CD4-positive, CD25-positive, alpha-beta regulatory T cell (primary cell): ENCODE measurements at places on chromosomes 5 and 9. TPM values are rescaled to one million over a fixed set of nuclear protein-coding genes. Genes with fewer than 3 reads are reported as not detected.

The PCDHAC2 gene
- polyA plus RNA-seq: not detected

The S100Z gene
- polyA plus RNA-seq: 0.72 TPM

The TRIM7 gene
- not detected for polyA plus RNA-seq

The IFNK gene
- polyA plus RNA-seq: not detected

The F2RL1 gene
- 7.0 TPM for polyA plus RNA-seq

The ANKRD18B gene
- not detected for polyA plus RNA-seq

The WHRN gene
- polyA plus RNA-seq: 1.4 TPM

The FIBCD1 gene
- polyA plus RNA-seq: not detected

The MTREX gene
- polyA plus RNA-seq: 32.2 TPM

- H3K4me3 ChIP-seq: no peak overlapping the region
- no peaks in the 10 kb centered on the region for H3K4me1 ChIP-seq
- no peak for DNase-seq
- no peak overlapping the region for H3K27ac ChIP-seq
- no peaks in the 10 kb centered on the region for H3K36me3 ChIP-seq
These were observed 57.7 kb downstream of the NREP start for GRCh38 chr5:111699324-111699723.

GRCh38 chr9:80028501-80028900 is 456.7 kb downstream of the TLE4 start:
- H3K27ac ChIP-seq: no peak overlapping the region
- no peak overlapping the region for H3K4me3 ChIP-seq
- H3K27me3 ChIP-seq: no peaks in the 10 kb centered on the region
- DNase-seq: no peak

DNA sequence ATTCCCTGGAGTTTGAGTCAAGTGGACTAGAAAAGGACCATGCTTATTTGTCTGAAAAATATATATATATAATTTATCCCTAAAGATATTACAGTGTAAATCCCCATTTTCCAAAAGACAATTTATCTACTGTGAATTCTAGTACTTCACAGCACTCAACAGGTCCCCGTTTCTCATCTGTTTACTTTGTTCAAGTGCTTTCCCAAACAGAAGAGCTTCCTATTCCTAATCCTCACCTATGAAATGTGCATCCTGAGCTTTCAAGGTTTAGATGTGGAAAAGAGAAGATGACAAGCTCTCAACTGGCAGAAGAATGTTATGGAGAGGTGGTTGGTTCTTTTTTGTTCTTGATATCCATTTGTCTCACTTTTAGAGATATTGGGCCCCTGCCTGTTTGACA is 401.6 kb upstream of the ZNF608 start:
- no peak overlapping the region for H3K4me3 ChIP-seq
- DNase-seq: no peak
- no peaks in the 10 kb centered on the region for H3K4me1 ChIP-seq

DNA sequence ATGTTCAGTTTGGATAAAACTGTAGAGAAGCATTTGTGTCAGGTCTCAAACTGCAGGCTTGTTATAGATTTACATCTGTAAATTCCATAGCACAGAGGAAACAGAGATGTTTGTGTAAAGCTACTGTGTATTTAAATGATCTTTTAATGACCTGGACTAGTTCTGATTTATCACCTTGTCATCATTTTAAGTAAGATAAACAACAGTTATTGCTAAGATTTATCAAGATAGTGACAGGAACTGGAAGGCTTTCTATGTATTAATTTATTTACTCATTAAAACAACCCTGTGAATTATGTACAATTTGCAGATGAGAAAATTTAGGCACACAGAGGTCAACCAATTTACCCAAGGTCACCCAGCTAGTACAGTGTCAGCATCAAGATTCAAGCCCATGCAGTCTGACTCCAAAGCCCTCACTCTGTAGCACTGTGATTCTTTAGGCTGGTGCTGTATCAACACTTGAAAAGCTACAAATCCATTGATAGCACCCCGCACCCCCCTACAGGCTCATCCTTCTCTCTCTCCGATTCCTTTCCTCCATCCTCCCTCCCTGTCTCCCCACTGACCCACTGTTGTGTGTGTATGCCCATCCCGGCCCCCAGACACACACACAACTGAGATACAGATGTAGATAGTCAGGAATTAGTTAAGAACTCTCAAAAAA is 184.5 kb downstream of the FBN2 start:
- no peaks in the 10 kb centered on the region for H3K27me3 ChIP-seq
- no peak overlapping the region for H3K4me3 ChIP-seq
- DNase-seq: no peak
- H3K27ac ChIP-seq: no peak overlapping the region
- no peaks in the 10 kb centered on the region for H3K36me3 ChIP-seq

- H3K27me3 ChIP-seq: no peaks in the 10 kb centered on the region
- H3K4me1 ChIP-seq: no peaks in the 10 kb centered on the region
- H3K4me3 ChIP-seq: no peak overlapping the region
- no peak for DNase-seq
- no peak overlapping the region for H3K27ac ChIP-seq
- H3K36me3 ChIP-seq: no peaks in the 10 kb centered on the region
These were observed 354.8 kb downstream of the TMEM232 start for GRCh38 chr5:110371725-110372041.

GRCh38 chr9:120507936-120508510 is 71.9 kb downstream of the CDK5RAP2 start:
- DNase-seq: no peak
- H3K27me3 ChIP-seq: no peaks in the 10 kb centered on the region
- H3K4me3 ChIP-seq: no peak overlapping the region

DNA sequence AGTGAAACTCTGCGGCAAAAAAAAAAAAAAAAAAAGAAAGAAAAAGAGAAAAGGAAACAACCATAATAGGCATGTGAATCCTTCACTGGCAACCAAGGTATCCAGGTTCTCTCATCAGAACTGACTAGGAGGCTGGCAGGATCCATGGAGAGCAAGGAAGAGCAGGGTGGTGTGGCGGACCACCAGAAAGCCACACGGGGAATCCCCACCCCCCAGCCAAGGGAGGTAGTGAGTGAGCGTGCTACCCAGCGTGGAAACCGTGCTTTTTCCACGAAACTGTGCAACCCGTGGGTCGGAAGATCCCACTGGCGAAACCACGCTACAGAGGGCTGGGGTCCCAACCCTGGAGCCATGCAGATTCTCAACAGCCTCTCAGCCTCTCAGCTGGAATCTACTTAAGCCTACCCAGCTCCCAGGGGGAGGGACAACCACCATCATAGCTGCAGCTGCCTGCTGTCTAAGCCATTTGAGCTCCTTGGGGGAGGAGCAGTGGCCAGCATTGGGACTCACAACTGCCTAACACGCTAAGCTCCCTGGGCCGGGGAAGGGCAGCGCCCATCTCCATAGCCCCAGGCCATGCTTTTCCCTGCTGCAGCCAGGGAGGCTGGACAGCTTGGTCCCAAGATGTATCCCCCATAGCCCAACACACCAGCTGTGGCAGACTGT is 91.6 kb downstream of the PRELID2 start:
- no peaks in the 10 kb centered on the region for H3K4me1 ChIP-seq
- H3K27me3 ChIP-seq: no peaks in the 10 kb centered on the region
- no peak for DNase-seq
- no peak overlapping the region for H3K27ac ChIP-seq
- no peaks in the 10 kb centered on the region for H3K36me3 ChIP-seq
- H3K4me3 ChIP-seq: no peak overlapping the region

- H3K4me3 ChIP-seq: no peak overlapping the region
- no peak overlapping the region for H3K27ac ChIP-seq
- H3K4me1 ChIP-seq: no peaks in the 10 kb centered on the region
These were observed 91.9 kb downstream of the CAMSAP1 start for GRCh38 chr9:135815413-135815812.

GRCh38 chr5:124631874-124632550 is 114.4 kb downstream of the ZNF608 start:
- H3K27ac ChIP-seq: no peak overlapping the region
- no peaks in the 10 kb centered on the region for H3K4me1 ChIP-seq
- H3K36me3 ChIP-seq: no peaks in the 10 kb centered on the region
- no peak for DNase-seq

DNA sequence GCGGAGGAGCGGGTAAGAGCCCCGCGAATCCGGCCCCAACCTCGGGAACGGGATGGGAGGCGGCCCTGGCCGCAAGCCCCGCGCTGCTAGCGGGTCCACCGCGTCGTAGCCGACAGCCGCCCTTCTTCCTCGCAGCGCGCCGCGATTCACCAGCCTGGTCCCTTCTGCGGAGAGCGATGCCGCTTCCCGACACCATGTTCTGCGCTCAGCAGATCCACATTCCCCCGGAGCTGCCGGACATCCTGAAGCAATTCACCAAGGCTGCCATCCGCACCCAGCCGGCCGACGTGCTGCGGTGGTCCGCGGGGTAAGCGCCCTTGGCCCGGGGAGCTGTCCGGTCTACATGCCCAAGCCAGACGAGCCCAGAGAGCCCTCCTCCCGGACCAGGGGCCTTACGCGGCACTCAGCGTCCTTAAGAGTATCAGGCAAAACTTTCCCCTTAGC is 335 bp downstream of the ROPN1L start:
- H3K4me1 ChIP-seq: peaks cover 57% of the 10 kb centered on the region
- H3K27ac ChIP-seq: peak overlapping the region; percentile 50
- H3K36me3 ChIP-seq: no peaks in the 10 kb centered on the region
- peak overlapping the region; percentile 79 for H3K4me3 ChIP-seq
- DNase-seq: no peak

DNA sequence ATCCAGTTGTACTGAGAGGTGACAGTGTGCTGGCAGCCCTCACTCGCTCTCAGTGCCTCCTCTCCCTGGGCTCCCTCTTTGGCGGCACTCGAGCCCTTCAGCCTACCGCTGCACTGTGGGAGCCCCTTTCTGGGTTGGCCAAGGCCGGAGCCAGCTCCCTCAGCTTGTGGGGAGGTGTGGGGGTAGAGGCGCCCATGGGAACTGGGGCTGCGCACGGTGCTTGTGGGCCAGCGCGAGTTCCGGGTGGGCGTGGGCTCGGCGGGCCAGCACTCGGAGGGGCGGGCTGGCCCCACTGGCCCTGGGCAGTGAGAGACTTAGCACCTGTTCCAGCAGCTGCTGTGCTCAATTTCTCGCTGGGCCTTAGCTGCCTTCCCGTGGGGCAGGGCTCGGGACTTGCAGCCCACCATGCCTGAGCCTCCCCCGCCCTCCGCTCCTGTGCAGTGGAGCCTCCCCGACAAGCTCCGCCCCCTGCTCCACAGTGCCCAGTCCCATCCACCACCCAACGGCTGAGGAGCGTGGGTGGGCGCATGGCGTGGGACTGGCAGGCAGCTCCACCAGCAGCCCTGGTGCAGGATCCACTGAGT is 342.2 kb upstream of the ZNF608 start:
- no peaks in the 10 kb centered on the region for H3K27me3 ChIP-seq
- H3K27ac ChIP-seq: no peak overlapping the region
- DNase-seq: no peak
- no peak overlapping the region for H3K4me3 ChIP-seq
- H3K4me1 ChIP-seq: no peaks in the 10 kb centered on the region

DNA sequence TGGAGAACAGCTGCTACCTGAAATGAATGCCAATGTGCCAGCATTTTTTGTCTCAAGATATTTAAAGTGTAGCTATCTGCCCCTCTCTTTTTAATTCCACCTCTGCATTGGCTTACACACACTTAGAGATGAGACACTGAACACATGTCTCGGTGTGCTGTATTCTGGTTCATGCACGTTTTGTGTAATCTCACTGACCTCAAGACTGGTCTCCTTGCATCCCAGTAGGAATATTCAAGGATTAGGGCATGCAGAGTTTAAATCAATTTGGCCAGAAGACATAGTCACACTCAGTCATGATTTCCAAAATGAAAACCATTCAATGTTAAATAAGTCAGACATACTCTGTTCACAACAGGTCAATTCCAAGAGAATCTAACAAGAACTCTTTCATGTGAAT is 561.8 kb upstream of the TUSC1 start:
- no peaks in the 10 kb centered on the region for H3K4me1 ChIP-seq
- H3K4me3 ChIP-seq: no peak overlapping the region

- DNase-seq: no peak
- H3K27me3 ChIP-seq: no peaks in the 10 kb centered on the region
- H3K27ac ChIP-seq: no peak overlapping the region
- H3K36me3 ChIP-seq: no peaks in the 10 kb centered on the region
These were observed 87.0 kb downstream of the SPOCK1 start for GRCh38 chr5:137412136-137412535.

DNA sequence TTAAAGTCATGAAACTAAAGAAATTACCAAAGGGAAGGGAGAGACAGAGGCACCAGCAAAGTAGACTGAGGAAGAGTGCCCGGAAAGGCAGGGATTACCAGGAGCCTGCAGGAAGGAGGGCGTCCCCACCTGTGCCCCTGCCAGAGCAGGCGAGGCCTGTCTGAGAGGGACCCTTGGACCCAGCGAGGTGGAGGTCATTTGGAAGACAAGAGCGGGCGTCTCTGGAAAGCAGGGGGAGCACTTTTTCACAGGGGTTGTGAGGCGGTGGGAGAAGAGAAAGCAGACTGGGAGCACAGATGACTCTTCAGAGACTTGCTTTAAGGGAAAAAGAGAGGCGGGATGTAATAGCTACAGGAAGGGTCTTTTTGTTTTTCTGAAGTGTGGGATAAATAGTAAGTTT is 27.5 kb upstream of the SLC2A8 start:
- H3K27me3 ChIP-seq: peaks cover 22% of the 10 kb centered on the region
- H3K36me3 ChIP-seq: no peaks in the 10 kb centered on the region
- no peak for DNase-seq

GRCh38 chr5:108102463-108102862 is 279.4 kb downstream of the FBXL17 start:
- H3K27ac ChIP-seq: no peak overlapping the region
- no peak overlapping the region for H3K4me3 ChIP-seq
- no peak for DNase-seq
- H3K4me1 ChIP-seq: no peaks in the 10 kb centered on the region
- no peaks in the 10 kb centered on the region for H3K36me3 ChIP-seq
- H3K27me3 ChIP-seq: no peaks in the 10 kb centered on the region

DNA sequence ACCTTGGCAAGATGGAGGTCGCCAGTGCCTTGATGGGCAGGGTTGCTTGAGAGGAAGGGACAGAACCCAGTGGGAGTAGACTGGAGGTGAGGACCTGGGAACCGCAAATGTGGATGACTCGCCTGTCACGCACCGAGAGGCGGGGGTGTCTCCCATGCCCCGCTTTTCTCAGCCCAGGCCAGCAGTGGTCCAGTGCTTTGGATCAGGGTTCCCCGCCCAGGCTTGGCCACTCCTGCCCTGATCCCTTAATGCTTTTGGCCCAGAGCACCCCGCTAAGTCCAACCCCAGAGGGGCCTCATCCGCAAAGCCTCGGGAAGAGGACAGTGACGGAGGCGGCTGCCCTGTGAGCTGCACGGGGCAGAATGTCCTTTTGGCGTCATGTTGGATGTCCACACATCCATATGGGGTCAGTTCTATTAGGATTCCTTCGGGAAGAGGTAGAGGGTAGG is 2.4 kb downstream of the MRPS2 start:
- peaks cover 28% of the 10 kb centered on the region for H3K4me1 ChIP-seq
- H3K27me3 ChIP-seq: no peaks in the 10 kb centered on the region
- peaks cover 23% of the 10 kb centered on the region for H3K36me3 ChIP-seq
- H3K4me3 ChIP-seq: no peak overlapping the region
- no peak for DNase-seq

DNA sequence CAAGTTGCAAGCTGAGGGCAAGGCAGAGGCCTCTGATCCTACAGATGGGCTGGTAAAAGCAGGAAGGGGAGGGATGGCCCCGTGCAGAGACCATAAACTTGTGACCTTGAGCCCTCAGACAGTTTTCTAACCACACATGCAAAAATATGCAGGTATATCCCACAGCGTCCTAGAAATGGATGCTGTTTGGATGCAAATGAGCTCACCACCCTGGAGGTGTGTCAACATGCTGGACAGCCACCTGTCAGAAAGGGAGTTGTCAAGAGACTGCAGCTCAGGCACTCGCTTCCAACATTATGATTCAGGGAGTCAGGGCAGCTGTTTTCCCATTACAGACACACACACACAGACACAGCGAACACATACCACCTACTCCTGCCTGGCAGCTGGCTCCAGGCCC is 97.3 kb upstream of the PANK3 start:
- no peaks in the 10 kb centered on the region for H3K36me3 ChIP-seq
- DNase-seq: no peak
- no peak overlapping the region for H3K4me3 ChIP-seq
